ENCODE measurements at places on chromosomes 6 and 20. TPM values are rescaled to one million over a fixed set of nuclear protein-coding genes. Genes with fewer than 3 reads are reported as not detected.

HTR1E gene
- not detected for total RNA-seq

SIRPB2 gene
- 1.8 TPM for total RNA-seq

FAM83C gene
- total RNA-seq, result not detected

MYCT1 gene
- not detected for total RNA-seq

LRFN2 gene
- not detected for total RNA-seq

DDO gene
- 0.12 TPM for total RNA-seq

SAPCD1 gene
- 3.6 TPM for total RNA-seq

ASF1A gene
- 14.4 TPM for total RNA-seq

TRIM15 gene
- total RNA-seq, result not detected

CASS4 gene
- total RNA-seq, result 7.1 TPM

UST gene
- total RNA-seq, result 7.3 TPM
